HuH-7 (cell line): ENCODE measurements at places on chromosomes 3 and 15.

GRCh38 chr15:39127925-39128617 is 452.8 kb upstream of the THBS1 start:
- DNase-seq, result peak; percentile 21

- peak; percentile 64 for DNase-seq
Observed at GRCh38 chr15:60379525-60380274, 18.1 kb downstream of the ANXA2 start.

- no peak for DNase-seq
Observed at GRCh38 chr15:22257047-22258008, 177.0 kb downstream of the OR4M2 start.

DNA sequence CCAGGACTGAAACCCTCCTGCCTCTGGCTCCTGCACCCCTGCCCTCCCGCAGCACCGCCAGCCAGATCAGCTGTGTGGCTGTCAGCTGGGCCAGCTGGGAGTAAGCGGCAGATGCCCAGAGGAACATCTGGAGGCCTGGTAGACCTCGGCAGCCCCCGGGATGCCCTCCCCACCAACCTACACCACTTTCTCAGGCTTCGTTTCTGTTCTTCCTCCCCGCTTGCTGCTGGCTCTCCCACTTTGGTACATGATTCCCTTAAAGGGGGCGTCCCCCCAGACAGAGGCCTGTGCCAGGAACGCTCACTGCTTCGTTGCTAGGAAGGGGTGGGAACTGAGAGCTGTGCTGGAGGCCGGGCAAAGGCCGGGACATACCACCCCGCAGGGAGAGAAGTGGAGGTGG is 91.4 kb upstream of the RPL32 start:
- DNase-seq, result no peak

- peak; percentile 86 for DNase-seq
Observed at GRCh38 chr3:129123314-129124060, 1.9 kb upstream of the RAB43 start.

DNA sequence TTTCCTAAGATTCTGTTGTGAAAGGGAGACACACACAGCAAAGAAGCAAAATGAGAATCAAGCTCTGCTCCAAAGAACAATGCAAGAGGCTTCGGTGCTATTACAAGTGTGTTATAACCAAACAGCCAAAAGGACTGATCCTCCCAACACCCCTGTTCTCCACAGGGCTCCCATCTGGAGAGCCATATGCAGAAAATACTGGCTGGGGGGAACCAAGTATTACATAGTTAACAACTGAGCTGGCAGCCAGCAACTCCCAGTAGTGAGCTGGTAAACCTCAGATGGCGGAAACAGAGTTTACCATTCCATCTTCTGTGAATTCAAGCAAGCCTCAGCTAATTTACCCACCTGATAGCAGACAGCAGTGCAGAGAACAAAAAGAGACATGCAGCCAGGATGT is 156.4 kb downstream of the NTRK3 start:
- DNase-seq, result no peak

DNA sequence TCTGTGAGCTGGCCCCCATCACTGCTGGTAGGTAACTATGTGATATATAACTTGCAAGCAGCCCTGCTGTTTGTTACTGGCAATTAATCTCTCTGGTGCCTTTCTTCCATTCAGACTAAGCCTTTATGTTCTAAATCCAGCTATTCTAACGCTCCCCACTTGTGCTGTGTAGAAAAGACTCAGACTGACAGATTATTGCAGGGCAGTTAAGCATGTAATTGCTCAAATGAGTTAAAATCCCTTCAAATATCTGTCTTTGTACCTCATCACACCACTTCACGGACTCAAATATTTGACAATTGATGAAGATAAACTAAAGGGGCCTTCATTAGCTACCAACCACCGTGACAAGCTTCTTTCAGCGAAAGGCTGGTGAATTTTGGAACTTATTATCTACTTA is 416.2 kb downstream of the NR2F2 start:
- DNase-seq, result no peak

- DNase-seq, result no peak
Observed at GRCh38 chr3:188911026-188911850, 260.5 kb upstream of the TPRG1 start.

DNA sequence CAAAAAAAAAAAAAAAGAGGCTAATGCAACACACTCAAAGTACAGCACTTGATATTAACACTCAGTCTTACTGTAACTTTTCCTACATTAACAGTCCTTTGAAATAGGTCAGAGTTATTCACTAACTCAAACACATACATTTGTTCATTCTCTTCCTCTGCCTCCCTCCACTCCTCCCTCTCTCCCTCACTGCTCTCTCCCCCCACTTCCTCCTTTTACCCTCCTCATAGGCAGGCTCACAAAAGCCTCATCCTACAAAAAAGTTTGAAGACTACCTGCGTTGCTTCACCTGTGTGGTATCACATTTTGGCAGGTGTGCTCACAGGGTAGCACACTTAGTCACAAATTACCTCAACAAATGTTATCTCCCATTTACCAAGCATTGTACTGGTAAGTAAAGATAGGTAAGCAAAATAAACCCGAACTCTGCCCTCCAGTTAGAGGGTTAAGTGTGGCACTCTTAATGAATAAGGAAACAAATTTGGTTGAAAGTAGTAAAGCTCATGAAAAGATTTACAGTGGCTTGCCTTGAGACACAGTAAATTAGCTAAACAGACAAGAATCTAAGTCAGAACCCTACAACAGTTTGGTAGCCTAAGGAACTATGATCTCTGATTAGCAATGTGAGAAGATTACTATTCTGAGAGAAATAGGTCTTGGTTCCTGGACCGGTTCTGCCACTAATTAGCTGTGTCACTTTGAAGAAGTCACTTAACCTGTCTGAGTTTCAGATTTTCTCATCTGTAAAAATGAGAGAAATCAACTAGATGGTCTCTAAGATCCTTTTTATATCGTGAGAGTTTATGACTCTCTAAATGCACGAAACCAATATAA is 151.0 kb upstream of the MLF1 start:
- DNase-seq, result no peak

- no peak for DNase-seq
Observed at GRCh38 chr3:70277304-70277703, 35.1 kb downstream of the MDFIC2 start.
